ENCODE measurements at places on chromosomes 2 and 18. TPM values are rescaled to one million over a fixed set of nuclear protein-coding genes. Genes with fewer than 3 reads are reported as not detected.

GRCh38 chr2:239046822-239047221 lies 198.9 kb downstream of the TWIST2 start:
- H3K27me3 ChIP-seq: no peaks in the 10 kb centered on the region
- H3K4me1 ChIP-seq: peaks cover 7% of the 10 kb centered on the region
- no peak overlapping the region for H3K4me3 ChIP-seq
- H3K27ac ChIP-seq: no peak overlapping the region
- DNase-seq: no peak
- H3K36me3 ChIP-seq: no peaks in the 10 kb centered on the region

DNA sequence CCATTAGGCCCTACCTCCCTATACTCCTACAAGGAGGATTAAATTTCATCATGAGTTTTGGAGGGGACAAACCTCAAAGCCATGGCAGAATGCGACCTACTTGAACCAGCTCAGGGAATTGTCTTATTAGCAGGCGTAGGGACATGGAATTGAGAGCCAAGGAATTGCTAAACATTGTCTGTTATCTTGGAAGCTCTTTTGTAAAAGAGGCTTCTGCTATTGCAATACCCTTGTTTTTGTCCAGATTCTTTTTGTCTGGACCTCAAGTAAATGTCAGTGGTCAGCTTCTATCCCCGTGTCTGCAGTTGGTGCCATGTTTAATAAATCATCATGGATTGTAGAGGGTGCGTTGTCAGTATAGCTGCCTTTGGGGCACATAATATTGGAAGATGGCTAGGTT lies 62.3 kb downstream of the RHBDD1 start:
- DNase-seq: no peak
- peaks cover 14% of the 10 kb centered on the region for H3K36me3 ChIP-seq
- H3K27ac ChIP-seq: no peak overlapping the region
- no peak overlapping the region for H3K4me3 ChIP-seq
- peaks cover 4% of the 10 kb centered on the region for H3K4me1 ChIP-seq

MAP3K19 gene
- not detected for total RNA-seq

DNA sequence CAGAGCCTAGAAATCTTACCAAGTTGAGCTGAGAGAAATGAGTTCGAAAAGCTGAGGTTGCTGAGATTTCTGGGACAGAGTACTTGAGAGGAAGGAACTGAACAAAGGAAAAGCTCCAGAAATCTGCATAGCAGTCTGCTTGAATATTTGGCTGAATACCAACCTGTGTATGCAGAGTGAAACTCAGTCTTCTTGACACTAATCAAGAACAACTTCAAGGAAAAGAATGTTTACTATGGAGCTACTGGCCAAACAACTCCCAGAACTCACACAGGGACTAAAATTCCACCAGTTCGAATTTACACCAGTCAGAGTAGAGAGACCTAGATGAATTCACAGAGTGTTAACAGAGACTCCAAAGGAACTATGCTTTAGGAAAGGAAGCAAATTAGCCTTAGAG lies 66.5 kb downstream of the USP37 start:
- no peaks in the 10 kb centered on the region for H3K4me1 ChIP-seq
- no peak for DNase-seq
- H3K4me3 ChIP-seq: no peak overlapping the region
- peaks cover 45% of the 10 kb centered on the region for H3K36me3 ChIP-seq
- no peak overlapping the region for H3K27ac ChIP-seq

- no peaks in the 10 kb centered on the region for H3K36me3 ChIP-seq
- no peaks in the 10 kb centered on the region for H3K27me3 ChIP-seq
- H3K4me3 ChIP-seq: no peak overlapping the region
Measured at GRCh38 chr18:31303771-31304170, 14.2 kb upstream of the DSG1 start.

OR6B2 gene
- not detected for total RNA-seq

- peaks cover 29% of the 10 kb centered on the region for H3K4me1 ChIP-seq
- no peaks in the 10 kb centered on the region for H3K27me3 ChIP-seq
- peaks cover 43% of the 10 kb centered on the region for H3K36me3 ChIP-seq
- no peak for DNase-seq
- H3K27ac ChIP-seq: no peak overlapping the region
- no peak overlapping the region for H3K4me3 ChIP-seq
Measured at GRCh38 chr2:134277223-134277622, 23.4 kb downstream of the MGAT5 start.

GALNT13 gene
- total RNA-seq: 0.15 TPM

CHST9 gene
- not detected for total RNA-seq

- peaks cover 11% of the 10 kb centered on the region for H3K27me3 ChIP-seq
- H3K4me3 ChIP-seq: no peak overlapping the region
- no peaks in the 10 kb centered on the region for H3K36me3 ChIP-seq
- H3K4me1 ChIP-seq: peaks cover 6% of the 10 kb centered on the region
- H3K27ac ChIP-seq: no peak overlapping the region
Measured at GRCh38 chr2:72929010-72929409, 11.7 kb downstream of the EMX1 start.

SGO2 gene
- total RNA-seq: 47.7 TPM

EMILIN2 gene
- total RNA-seq: 23.0 TPM

- DNase-seq: no peak
- no peak overlapping the region for H3K4me3 ChIP-seq
- no peak overlapping the region for H3K27ac ChIP-seq
- H3K27me3 ChIP-seq: peaks cover 8% of the 10 kb centered on the region
- H3K4me1 ChIP-seq: no peaks in the 10 kb centered on the region
Measured at GRCh38 chr2:169448316-169448715, 31.0 kb upstream of the BBS5 start.

- H3K4me3 ChIP-seq: peak overlapping the region; percentile 56
- H3K36me3 ChIP-seq: peaks cover 69% of the 10 kb centered on the region
- H3K27me3 ChIP-seq: no peaks in the 10 kb centered on the region
- peak; percentile 16 for DNase-seq
Measured at GRCh38 chr18:8623549-8624106, 14.4 kb downstream of the RAB12 start.

- H3K36me3 ChIP-seq: peaks cover 23% of the 10 kb centered on the region
- DNase-seq: no peak
- no peak overlapping the region for H3K27ac ChIP-seq
- no peaks in the 10 kb centered on the region for H3K27me3 ChIP-seq
Measured at GRCh38 chr2:147980940-147981528, 39.5 kb downstream of the ORC4 start.

DNA sequence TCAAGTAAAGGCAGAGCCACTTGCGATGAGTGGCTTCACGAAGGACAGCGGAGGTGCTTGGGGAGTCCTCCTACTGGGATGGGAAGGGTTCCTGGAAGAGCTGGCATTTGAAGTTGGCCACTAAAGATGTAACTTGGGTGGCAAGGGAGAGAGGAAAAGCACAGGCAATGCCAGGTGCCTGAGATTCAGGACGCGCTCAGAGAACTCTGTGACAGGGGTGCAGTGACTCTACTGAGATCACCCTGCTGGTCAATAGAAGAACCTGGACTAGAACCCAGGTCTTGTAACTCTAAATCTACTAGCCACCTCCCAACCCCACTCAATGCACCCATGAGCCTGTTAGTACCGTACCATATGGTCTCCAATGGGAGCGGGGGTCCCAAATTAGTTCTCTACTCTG lies 5.4 kb upstream of the GRHL1 start:
- H3K27ac ChIP-seq: no peak overlapping the region
- DNase-seq: no peak
- H3K4me1 ChIP-seq: peaks cover 7% of the 10 kb centered on the region
- no peaks in the 10 kb centered on the region for H3K36me3 ChIP-seq
- peaks cover 37% of the 10 kb centered on the region for H3K27me3 ChIP-seq
- no peak overlapping the region for H3K4me3 ChIP-seq

GRCh38 chr2:72155737-72156136 lies 8.1 kb upstream of the CYP26B1 start:
- H3K27ac ChIP-seq: no peak overlapping the region
- peaks cover 26% of the 10 kb centered on the region for H3K27me3 ChIP-seq
- H3K36me3 ChIP-seq: no peaks in the 10 kb centered on the region
- H3K4me3 ChIP-seq: no peak overlapping the region

DNA sequence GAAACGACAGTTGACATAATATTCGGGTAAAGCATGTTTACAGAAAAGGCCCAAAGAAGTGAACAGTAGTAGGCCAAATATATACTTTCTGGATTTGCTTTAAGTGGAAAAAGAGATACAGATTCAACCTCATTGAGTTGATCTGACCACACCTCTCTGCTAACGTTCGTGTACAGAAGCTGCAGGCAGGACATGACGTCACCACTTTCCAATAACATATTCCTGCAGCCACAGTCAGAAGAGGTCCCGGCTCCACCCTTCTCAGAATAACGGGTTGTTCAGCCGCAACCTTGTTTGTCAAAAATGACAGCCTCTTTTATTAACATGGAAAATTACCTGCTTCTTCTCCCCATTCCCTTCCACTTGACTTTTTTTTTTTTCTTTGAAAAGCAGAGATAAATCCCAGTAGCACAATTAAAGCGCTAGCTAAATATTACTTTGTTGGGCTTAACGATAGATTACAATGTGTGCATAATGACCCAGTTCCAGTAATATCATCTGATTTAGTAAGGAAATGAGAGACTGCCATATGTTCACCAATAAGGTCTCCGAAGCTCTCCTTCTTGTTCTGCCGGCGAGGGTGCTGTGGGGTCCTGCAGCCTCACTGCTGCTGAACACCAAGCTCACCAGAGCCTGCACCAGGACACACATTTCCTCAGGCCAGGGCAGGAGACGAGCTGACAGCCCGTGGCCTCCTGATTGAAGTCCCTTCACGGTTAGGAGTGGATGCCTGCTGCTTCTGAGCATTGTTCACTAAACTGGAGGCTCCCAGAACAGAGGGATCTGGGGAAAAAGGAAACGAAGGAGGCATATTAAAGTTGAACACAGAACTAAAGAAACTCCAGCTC lies 451.0 kb upstream of the SALL3 start:
- H3K27ac ChIP-seq: no peak overlapping the region
- H3K27me3 ChIP-seq: no peaks in the 10 kb centered on the region
- H3K4me3 ChIP-seq: no peak overlapping the region
- H3K36me3 ChIP-seq: no peaks in the 10 kb centered on the region

DNA sequence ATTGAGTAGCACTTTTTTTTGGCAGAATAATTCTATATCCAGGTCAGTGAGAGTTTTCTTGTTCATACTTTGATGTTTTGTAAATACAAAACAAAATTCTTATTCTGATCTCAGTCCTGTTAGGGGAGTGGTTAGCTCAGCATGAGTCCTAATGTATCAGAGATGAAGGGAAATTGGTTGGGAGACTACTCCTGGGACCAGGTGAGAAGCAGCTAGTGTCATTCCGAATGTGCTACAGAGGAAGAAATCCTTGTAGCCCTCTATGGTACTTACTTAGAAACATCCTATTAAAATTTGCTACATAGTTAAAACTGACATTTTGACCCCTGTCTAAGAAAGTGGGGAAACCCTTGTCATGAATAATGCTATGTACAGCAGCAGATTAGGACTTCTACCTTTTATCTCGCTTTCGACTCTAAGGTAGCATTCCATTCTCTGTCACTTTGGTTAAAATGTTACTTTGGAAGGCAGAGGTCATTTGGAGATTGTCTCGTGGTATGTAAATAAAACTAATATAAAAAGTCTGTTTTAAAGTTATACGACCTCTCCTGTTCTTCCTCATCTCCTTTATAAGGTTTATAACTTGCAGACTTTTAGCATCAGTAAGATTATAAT lies 65.8 kb downstream of the PARD3B start:
- DNase-seq: no peak
- H3K27me3 ChIP-seq: peaks cover 8% of the 10 kb centered on the region

ERLEC1 gene
- total RNA-seq: 23.2 TPM

- H3K4me3 ChIP-seq: no peak overlapping the region
- no peaks in the 10 kb centered on the region for H3K27me3 ChIP-seq
- no peaks in the 10 kb centered on the region for H3K36me3 ChIP-seq
- no peak for DNase-seq
- H3K27ac ChIP-seq: no peak overlapping the region
Measured at GRCh38 chr2:92074549-92074898, 2796.7 kb upstream of the TEKT4 start.

GRCh38 chr2:223779877-223780276 lies 57.5 kb downstream of the AP1S3 start:
- no peak overlapping the region for H3K27ac ChIP-seq
- H3K27me3 ChIP-seq: no peaks in the 10 kb centered on the region
- no peak overlapping the region for H3K4me3 ChIP-seq
- no peaks in the 10 kb centered on the region for H3K36me3 ChIP-seq
- DNase-seq: peak; percentile 59

DNA sequence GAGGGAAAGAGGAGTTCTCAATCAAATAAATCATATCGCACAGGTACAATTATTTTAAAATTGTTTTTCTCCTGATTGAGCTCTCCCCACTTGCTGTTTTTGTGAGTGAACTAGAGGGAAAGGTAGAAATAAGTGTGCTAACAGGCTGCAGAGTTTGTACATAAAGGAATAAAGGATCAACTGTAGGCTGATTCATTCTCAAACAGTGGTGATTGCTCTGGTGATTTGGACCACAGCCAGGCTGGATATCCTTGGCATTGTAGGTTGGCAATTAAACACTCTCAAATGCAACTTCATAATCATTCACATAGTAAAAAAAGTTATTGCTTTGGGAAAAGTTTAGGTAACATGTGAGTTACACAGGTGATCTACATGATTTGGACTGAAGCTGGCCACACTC lies 29.8 kb downstream of the LRP1B start:
- DNase-seq: no peak
- H3K4me3 ChIP-seq: no peak overlapping the region
- no peaks in the 10 kb centered on the region for H3K27me3 ChIP-seq

GRCh38 chr18:54843314-54843713 lies 15.0 kb downstream of the RAB27B start:
- H3K36me3 ChIP-seq: no peaks in the 10 kb centered on the region
- DNase-seq: no peak
- peaks cover 4% of the 10 kb centered on the region for H3K27me3 ChIP-seq
- H3K27ac ChIP-seq: no peak overlapping the region
